Fibroblast of skin of left biceps (primary cell): ENCODE measurements at places on chromosomes 13 and 19.

DNA sequence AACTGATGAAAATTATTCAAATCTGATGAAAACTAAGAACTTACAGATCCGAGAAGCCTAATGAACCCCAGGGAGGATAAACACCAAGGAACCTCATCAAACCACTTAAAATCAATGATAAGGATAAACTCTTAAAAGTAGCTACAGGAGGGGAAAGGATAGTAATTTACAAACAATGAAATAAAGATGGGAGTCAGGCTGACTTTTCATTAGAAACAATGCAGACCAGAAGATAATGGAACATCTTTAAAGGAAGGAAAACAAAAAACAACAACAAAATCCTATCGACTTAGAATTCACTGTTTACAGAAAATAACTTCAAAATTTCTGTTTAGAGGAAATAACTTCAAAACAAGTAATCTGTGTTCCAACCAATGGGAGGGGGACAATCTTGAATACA, 73.4 kb downstream of the ZDHHC20 start:
- DNase-seq = no peak

GRCh38 chr13:46845146-46845545, 48.2 kb upstream of the ESD start:
- no peak for DNase-seq

DNA sequence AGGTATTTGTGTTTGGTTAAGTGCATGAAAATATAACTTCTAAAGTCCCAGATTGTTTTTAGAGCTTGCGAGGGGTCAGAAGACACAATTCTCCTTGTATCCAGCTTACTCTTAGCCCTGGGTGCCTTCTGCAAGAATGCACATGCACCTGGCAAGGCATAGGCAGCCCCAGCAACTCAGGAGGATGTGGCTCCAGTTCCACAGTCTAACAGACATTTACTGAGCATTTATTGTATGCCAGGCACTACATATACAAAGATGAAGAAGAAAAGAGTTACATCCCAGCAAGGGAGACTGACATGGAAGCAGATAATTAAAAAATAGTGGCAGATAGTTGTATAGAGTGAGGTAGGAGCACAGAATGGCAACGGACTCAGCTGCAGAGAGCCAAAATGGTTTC, 101.1 kb upstream of the FRY start:
- no peak for DNase-seq

GRCh38 chr19:20640023-20640422, 21.3 kb downstream of the ZNF626 start:
- DNase-seq = no peak

GRCh38 chr13:50708461-50708860, 135.0 kb downstream of the DLEU7 start:
- no peak for DNase-seq

GRCh38 chr19:42628411-42629140, 33.9 kb upstream of the CEACAM8 start:
- DNase-seq = no peak

- DNase-seq = no peak
These were observed 2.9 kb downstream of the HTR2A start for GRCh38 chr13:46893798-46894560.

- no peak for DNase-seq
These were observed 68.7 kb upstream of the FRY start for GRCh38 chr13:31962731-31963370.

DNA sequence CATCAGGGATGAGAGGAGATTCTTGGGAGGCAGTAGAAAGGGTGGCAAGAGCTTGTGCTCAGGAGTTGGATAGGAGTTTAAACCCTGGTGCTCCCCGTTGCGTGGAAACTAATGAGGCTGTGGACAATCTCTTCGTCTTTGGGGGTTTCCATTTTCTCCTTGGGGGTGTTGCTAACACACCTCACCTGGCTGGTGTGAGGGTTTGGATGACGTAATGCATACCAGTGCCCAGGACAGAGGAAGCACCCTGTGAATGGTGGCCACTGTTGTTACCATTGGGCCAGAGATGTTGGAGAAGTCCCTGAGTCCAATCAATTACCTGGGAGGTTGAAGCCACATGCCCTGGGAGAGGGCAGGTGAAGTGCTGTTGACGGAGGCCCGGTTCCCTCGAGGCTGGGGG, 146.5 kb downstream of the URI1 start:
- no peak for DNase-seq

DNA sequence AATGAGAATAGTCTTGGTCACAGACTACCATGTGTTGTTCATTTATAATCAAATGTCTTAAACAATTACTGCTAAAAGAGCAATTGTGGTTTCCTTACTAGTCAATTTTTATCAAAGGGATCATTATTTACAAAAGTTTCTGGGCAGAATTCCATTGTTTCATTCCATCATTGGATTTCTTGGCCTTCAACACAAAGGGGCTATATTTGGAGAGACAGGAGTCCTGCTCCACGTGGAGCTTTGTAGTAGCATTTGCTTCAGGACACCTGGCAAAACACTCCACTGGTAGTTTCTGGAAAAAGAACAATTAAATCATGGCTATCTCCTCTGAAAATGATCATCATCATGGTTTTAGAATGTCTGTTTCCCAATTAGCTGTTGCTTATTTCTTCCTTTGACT, 22.3 kb upstream of the STARD13 start:
- DNase-seq = no peak

- no peak for DNase-seq
These were observed 4.2 kb downstream of the ADPRHL1 start for GRCh38 chr13:113448885-113449692.

DNA sequence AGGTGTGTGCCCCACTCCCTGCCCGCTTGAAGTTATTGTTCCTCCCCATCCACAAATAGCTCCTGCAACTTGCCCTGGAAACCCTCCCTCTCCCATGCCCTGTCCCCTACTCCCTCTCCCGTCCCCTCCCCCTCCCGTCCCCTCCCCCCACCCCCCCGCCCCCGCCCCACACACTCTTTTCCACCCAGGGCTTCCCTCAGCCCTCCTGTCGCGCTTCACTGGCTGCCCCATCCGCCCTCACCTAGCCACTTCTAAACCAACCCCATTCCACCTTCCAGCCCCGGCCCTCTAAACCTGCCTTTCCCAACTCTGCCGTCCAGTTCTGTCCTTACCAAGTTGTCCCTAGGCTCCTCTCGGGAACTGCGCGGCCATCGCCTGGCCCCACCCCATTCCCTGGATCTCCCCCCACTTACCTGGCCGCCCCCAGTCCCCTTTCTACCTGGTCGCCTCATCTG, 993 bp downstream of the RGL3 start:
- no peak for DNase-seq

DNA sequence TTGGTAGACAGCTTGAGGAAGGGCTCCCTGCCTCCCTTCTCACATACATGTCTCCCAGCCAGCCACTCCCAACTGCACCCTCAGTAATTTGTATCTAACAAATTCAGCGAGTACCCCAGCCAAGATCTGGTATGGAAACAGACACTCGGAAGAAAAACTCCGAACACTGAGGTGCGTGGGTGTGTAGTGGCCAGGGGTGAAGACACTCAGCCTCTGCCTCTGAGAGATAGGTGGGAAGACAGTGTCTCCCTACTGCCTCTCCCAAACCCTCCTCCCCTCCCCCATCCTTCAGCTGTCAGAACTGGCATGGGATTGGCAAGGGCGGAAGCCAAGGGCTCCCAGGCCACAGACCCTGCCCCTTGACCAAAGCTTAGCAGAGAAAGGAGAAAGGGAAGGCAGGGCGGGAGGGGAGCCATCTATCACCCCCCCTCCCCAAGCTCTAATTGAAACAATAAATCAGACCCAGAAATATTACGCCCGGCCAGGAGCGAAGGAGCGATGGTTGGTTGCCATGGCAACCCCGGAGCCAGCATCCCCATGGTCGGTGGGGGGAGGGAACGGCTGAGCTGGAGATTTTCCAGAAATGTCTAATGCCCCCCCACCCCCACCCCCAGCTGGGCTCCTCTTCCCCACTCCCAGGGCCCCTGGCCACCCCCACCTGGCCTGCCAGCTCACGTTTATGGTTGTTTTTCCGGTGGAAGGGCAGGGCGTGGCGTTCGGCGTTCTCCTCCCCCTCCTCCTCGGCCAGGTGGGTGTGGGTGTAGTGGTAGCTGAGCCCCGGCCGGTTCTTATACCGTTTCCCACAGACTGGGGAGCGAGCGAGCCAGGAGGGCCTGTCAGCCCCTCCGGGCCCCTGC, 7.0 kb downstream of the DPF1 start:
- DNase-seq = no peak

GRCh38 chr19:44112802-44113137, 429 bp upstream of the ZNF225 start:
- no peak for DNase-seq

- DNase-seq = no peak
These were observed 5.4 kb upstream of the TRIM28 start for GRCh38 chr19:58538257-58539168.

DNA sequence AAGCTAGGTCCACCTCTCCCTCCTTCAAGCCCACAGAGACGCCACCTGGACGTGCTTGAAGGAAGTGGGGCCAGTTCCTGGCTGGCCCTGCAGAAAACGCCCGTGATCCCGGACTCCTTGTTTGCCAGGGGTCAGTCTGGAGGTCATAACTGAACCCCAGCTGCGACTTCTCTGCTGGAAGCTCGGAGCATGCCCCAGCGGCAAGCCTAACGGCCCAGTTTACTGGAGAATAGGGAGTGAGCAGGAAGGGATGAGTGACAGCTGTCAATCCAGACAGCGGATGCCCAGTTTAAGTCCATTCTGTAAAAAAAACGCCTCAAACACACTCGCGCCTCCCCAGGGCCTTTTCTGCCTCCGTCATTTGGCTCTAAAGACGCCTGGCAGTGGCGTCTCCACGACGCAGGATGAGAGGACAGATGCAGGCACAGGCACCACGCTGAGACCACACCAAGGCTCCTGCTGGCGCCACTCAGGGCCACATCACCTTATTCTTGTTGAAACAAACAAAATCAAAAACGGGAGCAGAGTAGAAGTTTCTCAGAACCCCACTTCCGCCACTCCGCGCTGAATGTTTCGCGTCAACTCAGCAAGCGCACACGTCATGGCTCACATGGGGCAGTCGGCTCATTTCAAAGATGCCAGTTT, 57.6 kb downstream of the RASA3 start:
- DNase-seq = no peak

DNA sequence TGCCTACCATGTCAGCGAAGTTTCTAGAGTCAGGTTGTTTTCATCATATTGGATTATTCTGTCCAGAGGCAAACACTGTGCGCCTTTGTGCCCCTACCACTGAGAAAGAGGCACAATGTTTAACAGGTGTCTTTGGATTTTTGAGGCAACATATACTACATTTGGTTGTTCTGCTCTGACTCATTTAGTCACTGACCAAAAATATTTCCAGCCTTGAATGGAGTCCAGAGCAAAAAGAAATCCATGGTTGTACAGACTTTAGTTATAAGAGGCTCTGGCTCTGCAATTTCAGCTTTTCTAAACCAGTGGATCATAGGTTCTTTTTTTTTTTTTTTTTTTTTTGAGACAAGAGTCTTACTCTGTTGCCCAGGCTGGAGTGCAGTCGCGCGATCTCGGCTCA, 35.7 kb downstream of the LACC1 start:
- no peak for DNase-seq

GRCh38 chr13:77492982-77493381, 42.5 kb upstream of the SCEL start:
- no peak for DNase-seq

DNA sequence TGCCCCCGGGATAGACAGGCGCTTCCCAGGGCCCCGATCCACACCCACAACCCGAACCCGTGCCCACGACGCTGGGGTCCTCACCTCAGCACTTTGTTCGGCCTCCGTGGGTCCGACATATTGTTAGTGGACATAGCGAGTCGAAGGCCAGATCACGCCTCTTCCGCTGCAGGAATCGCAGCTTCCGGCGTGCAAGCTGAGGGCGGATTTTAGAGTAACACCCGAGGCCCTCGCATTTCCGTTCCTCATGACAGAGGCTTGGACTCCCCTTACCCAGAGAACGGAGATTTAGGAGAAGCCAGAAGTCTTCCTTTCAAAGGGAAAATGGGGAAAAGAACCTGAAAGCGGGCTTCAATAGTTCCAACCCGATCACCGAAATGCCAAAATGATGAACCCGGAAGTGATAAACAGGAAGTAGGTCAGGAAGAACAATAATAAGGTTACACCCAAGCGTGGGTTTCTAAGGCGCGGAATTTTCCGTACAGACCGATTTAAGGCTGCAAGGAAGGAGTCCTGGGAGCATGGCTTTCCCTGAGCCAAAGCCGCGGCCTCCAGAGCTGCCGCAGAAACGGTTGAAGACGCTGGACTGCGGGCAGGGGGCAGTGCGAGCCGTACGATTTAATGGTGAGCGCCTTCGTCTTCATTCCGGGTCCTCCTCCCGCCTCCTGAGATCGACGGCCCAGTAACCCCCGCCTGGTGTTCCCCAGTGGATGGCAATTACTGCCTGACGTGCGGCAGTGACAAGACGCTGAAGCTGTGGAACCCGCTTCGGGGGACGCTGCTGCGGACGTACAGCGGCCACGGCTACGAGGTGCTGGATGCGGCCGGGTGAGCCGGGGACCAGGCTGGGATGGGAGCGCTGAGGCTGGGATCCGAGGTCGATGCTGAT, 2.9 kb downstream of the WDR83 start:
- DNase-seq = peak; percentile 50

DNA sequence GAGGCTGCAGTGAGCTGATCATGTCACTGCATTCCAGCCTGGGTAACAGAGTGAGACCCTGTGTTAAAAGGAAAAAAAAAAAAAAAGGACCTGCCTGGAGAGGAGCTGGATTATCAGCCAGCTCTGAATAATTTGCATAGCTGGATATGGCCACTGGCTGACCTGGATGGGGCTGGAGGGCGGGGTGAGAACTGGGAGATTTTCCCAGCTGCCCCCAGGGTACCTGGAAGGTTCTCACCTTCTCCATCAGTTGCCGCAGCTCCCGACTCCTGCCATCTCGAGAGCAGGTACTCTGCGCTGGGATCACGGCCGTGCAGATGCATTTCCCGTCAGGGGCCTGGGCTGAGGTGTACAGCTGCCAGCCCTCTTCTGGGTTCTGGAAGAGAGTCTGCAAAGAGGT, 25.3 kb downstream of the PIN1 start:
- no peak for DNase-seq

DNA sequence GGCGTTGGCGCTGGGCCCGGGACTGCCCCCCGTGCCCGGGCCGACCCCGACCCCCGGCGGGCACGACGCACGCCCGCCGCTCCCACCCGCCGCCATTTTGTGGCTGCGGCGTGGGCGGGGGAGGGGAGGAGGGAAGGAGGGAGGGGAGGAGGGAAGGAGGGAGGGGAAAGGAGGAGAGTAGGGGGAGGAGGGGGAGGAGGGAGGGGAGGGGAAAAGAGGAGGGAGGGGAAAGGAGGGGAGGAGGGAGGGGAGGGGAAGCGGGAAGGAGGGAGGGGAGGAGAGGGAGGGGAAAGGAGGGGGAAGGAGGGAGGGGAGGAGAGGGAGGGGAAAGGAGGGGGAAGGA, at the start of gene BTBD2:
Gene BTBD2, minus strand, starts transcription at position 107 of the 343 bp plus-strand sequence. Its CDS starts 11 bp downstream, at position 96.
- peak; percentile 57 for DNase-seq

GRCh38 chr13:110304256-110304655, 2.7 kb downstream of the COL4A1 start:
- DNase-seq = no peak

- DNase-seq = no peak
These were observed 7.4 kb downstream of the DHDH start for GRCh38 chr19:48940902-48941301.

GRCh38 chr13:72590091-72590740, 137.2 kb downstream of the MZT1 start:
- DNase-seq = no peak
